ENCODE measurements at places on chromosomes 11 and 22.

GRCh38 chr11:59413646-59414045 lies 12.6 kb downstream of the OR5A2 start:
- no peak for DNase-seq

DNA sequence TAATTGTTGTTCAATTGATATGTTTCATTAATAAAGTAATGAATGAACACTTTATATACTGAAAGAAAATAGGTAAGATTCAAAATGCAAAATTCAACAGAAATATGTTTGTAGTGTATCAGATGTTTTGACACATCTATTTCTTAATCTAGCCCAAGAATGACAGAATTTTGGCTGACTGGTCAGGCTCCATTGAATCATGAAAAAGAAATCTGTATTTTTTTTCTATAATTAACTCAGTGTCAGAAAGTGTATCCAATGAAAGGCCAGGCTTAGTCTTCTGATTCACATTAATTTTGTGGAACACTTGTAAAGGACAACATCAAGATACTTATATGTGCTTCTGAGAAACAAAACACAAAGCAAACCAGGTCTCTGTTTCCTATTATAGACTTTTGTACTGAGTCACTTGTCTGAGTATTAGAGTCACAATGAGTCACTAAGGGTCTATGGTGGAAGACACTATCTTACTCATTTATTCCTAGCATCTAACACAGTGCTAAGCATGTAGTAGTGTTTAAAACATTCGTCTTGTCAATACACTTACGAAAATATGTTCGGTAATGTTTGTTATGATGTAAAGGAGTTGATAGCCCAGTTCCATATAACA lies 297.7 kb upstream of the CCDC90B start:
- peak; percentile 75 for DNase-seq

DNA sequence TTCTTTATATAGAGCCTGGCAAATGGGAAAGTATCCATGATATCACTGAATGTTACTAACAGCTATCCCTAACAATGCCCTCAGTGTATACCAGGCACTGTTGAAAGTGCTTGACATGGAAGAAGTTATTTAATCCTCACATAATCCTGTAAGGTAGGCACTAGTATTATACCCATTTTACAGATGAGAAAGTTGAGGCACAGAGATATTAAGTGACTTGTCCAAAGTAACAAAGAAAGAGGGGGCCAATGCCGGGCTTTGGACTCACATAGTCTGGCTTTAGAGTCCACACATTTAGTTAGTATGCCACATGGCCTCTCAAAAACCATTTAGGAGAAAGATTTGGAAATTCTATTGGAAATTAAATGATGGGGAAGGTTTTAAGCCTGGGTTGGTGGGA lies 220.8 kb upstream of the PLET1 start:
- no peak for DNase-seq

GRCh38 chr11:66281001-66281400 lies 3.0 kb downstream of the CNIH2 start:
- no peak for DNase-seq

- DNase-seq, result no peak
Measured at GRCh38 chr11:2904153-2905052, 18.8 kb upstream of the CDKN1C start.

- DNase-seq, result no peak
Measured at GRCh38 chr11:2789331-2789730, 89.5 kb upstream of the KCNQ1OT1 start.

DNA sequence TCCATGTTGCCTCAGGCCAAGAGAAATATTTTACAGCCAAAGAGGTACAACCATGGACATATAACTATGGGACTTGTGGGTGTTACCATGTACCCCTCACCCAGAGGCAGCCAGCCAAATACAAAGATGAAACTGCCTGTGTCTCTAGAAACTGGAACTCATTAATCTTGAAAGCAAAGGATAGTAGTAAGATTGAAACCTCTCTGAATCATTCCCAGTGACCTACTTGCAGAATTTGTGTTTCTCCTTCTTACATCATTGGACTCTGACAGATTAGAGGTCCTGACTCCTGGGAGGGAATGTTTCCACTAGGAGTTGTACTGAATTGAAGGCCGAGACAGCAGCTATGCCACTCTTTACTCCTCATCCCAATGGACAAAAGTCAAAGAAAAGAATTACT lies 257.4 kb upstream of the UBASH3B start:
- DNase-seq, result no peak

- no peak for DNase-seq
Measured at GRCh38 chr22:47996446-47996857, 1234.0 kb downstream of the TBC1D22A start.

- no peak for DNase-seq
Measured at GRCh38 chr22:25350551-25350971, 131.1 kb downstream of the CRYBB2 start.

- no peak for DNase-seq
Measured at GRCh38 chr11:14609902-14610301, 33.7 kb upstream of the PDE3B start.

- DNase-seq, result peak; percentile 31
Measured at GRCh38 chr22:24592058-24592850, 619 bp downstream of the LRRC75B start.

DNA sequence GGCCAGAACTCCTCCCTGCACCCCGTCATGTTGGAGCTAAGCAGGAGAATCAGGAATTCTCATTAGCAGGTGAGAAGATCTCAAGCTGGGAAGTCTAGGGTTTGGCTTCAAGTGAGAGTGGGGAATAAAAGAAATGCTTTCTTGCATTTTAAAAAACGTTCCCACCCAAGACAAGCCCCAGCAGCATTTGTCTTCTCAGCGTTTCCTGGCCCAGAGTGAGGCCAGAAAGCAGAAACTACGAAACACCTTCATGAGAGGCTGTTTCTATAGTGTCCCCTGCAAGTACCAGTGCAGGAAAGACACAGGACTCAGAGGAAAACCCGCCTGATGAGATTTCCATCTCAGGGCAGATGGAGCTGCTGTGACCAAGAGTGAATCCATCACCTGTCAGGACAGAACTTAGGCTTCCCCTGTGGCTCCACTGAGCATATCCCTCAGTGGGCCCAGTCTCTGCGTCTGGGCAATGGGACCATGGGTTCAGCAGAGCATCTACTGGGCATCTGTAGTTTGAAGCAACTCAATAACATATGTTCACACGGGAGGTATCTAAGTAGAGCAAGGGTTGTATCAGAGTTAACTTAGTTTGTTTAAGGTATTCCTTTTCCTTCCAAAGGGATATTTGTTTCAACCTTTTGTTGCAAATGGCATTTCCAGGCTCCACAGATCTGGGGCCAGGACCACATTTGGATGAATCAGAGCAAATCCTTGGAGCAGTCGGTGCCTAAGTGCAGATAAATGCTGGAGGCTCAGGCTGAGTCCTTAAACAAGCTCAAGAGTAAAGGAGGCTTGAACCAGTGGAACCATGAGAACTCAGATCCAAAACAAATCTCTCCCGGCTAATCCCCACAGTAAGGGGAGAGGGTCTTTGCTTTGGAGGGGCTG lies 548.3 kb downstream of the MIAT start:
- DNase-seq, result no peak

GRCh38 chr22:28331695-28332094 lies 347.9 kb downstream of the TTC28 start:
- DNase-seq, result no peak

DNA sequence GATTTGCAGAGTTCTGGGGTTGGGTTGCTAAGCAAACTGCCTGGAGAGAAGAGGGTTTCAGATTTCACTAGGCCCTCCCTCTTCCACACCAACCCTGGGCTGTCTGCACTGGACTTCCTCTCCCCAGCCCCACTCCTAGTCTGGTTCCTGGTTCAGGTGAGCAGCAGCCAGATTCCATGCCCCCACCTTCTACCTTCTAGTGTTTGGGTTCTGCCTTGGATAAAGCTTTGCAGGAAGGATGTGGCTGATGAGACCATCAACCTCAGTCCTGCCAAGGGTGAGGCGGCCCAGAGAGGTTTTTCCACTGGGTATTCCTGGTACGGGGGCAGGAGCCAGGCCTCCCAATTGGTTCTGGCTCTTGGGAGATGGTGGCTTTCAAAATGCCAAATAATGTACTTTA lies 68.3 kb downstream of the BCR start:
- no peak for DNase-seq

DNA sequence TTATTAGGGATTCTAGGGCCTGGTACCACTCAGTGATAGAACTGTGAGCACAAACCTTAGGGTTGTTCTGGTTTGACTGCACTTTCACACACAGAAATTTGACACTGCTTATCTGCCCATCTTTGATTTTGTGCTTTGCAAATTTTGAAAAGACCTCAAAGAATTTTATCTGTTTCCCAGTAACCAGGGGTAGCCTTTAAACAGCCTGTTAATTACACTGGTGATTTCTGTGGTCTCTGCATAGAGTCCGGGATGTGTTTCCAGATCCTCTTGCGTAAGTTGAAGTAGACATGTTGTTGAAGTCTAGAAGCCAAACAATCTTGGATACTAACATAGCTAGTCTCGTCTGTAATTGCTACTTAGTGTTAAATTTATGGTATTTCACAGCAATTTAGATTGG lies 75.3 kb downstream of the C22orf31 start:
- DNase-seq, result no peak

GRCh38 chr22:22893891-22894739 lies 6.5 kb downstream of the IGLL5 start:
- no peak for DNase-seq

DNA sequence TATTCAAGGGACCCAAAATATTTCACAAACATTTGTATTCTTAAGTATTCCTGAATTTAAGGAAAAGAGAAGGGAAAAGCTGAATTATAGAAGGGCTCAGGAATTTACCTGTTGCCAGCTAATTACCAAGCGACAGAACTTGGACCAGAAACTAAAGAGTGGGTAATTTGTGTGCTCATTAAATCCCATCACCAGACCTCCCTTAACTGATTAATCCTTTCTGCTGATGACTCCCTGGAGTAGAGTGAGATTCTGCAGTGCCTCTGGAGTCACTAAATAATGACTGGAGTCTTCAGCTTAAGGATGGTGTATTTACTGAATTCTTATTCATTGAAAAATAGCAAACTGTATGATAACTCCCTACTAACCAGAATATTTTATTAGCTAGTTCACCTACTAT lies 74.0 kb upstream of the RAB1B start:
- DNase-seq, result no peak

- DNase-seq, result peak; percentile 50
Measured at GRCh38 chr11:100682247-100682969, 4.7 kb upstream of the ARHGAP42 start.

- peak; percentile 13 for DNase-seq
Measured at GRCh38 chr11:84817998-84818397, 809.1 kb downstream of the DLG2 start.

DNA sequence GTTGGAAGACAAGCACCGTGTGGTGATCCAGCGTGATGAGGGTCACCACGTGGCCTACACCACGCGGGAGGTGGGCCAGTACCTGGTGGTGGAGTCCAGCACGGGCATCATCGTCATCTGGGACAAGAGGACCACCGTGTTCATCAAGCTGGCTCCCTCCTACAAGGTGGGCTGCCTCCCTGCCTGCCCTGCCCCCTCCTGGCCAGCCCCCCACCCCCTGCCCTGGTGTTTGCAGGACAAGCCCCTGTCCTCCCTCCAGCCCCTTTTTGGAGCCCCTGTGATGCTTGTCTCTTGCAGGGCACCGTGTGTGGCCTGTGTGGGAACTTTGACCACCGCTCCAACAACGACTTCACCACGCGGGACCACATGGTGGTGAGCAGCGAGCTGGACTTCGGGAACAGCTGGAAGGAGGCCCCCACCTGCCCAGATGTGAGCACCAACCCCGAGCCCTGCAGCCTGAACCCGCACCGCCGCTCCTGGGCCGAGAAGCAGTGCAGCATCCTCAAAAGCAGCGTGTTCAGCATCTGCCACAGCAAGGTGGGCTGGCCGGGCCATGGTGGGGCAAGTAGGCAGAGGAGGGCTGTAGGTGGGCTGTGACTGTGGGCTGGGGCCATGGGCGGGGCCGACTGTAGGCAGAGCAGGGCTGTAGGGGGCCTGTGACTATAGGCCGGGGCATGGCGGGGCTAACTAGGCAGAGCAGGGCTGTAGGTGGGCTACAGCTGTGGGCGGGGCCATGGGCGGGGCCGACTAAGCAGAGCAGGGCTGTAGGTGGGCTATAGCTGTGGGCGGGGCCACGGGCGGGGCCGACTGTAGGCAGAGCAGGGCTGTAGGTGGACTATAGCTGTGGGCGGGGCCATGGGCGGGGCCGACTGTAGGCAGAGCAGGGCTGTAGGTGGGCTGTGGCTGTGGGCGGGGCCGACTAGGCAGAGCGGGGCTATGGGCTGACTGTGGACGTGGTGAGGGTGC lies 13.6 kb downstream of the MUC2 start:
- DNase-seq, result no peak

DNA sequence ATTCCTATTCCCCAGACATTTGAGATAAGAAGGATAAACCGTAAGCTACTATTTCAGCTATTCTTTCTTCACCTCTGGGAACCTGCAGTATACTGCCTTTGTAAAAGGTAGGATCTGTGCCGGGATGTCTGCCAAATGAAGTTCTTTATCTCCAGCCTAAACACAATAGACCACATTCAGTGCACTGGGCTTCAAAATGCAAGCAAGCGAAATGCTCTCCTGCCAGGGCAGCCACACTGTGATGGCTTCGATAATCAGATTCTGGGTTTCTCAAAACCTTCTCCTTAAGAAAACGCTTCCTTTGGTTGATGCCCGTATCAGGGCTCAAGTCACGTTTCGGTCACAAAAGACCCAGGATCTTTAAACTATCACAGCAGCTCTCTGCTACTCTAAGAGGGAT lies 299.5 kb upstream of the B3GAT1 start:
- no peak for DNase-seq

- DNase-seq, result no peak
Measured at GRCh38 chr11:134573857-134574256, 161.8 kb upstream of the B3GAT1 start.

DNA sequence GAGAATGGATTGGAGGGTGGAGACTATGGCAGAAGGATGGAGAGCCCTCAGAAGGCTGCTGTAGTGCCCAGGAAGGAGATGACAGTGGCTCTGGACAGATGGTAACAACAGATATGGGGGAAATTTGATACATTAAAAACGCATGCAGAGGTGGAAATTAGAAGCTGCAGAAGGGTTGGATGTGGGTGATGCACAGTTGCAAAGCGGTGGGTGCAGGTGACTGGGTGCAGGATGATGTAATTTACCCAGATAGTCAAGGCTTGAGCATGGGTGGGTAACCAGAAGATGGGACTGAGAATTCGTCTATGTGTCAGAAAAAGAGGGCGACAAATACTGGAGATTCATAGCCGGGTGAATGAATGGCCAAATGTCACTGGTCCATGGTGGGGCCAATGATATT lies 570.3 kb downstream of the MN1 start:
- no peak for DNase-seq

GRCh38 chr22:44825310-44826150 lies 73.2 kb downstream of the ARHGAP8 start:
- no peak for DNase-seq

DNA sequence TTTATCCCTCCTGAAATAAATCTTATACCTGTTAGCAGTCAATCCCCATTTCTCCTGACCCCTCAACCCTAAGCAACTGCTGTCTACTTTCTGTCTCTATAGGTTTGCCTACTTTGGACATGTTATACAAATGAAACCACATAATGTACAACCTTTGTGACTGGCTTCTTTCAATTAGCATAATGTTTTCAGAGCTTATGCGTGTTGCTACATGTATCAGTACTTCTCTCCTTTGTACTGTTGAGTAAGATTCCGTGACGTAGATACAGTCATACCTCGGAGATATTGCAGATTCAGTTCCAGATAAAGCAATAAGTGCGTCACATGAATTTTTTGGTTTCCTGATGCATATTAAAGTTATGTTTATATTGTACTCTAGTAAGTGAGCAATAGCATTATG lies 127.3 kb downstream of the MORC2 start:
- no peak for DNase-seq

GRCh38 chr22:45491841-45492240 lies 10.8 kb upstream of the FBLN1 start:
- DNase-seq, result no peak

All from AG08395 (cell line).